HFF-Myc (cell line): ENCODE measurements at places on chromosomes 4 and X.

- DNase-seq = no peak
Observed at GRCh38 chr4:112979881-112980421, 69.5 kb upstream of the ANK2 start.

GRCh38 chrX:12910423-12911121 lies 4.2 kb downstream of the TLR8 start:
- no peak for DNase-seq

DNA sequence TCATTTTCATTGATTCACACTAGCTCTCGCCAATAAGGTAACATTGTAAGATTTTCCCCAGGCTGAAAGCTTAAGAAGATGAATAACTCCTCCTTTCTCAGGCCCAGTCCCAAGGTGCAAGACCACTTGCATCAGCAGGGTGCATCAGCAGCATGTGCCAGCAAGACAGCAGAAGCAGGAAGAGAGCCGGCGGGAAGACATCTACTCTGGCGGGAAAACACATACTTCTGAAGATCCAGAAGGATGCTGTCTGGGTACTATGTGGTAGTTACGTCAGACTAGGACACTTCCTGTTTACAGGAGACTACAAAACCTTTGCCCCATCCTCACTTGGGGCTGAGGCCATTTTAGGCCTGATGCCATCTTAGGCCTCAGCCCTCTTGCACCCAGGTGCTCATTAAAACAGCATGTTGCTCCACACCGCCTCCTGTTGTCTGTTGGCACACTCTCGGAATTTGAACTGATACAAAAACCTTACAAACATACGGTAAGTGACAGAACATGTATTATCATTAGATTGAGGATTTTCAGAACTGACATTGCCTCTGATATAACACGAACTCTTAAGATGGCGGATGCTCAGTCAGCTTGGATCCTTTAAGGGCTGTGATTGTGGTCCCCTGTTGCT lies 886.5 kb upstream of the EPHA5 start:
- no peak for DNase-seq

GRCh38 chrX:123291623-123292022 lies 107.5 kb downstream of the GRIA3 start:
- no peak for DNase-seq

- no peak for DNase-seq
Observed at GRCh38 chrX:1491851-1492349, 39.2 kb upstream of the ASMTL start.

- no peak for DNase-seq
Observed at GRCh38 chrX:150052226-150052625, 113.9 kb upstream of the EOLA2 start.

- no peak for DNase-seq
Observed at GRCh38 chr4:53101191-53101581, 239.1 kb downstream of the RASL11B start.

GRCh38 chrX:29617276-29617675 lies 598.1 kb upstream of the MAGEB2 start:
- no peak for DNase-seq

GRCh38 chr4:37968747-37969146 lies 8.5 kb downstream of the PTTG2 start:
- no peak for DNase-seq

- no peak for DNase-seq
Observed at GRCh38 chrX:45274576-45274975, 73.9 kb upstream of the DIPK2B start.

GRCh38 chr4:7557456-7557855 lies 122.7 kb upstream of the PSAPL1 start:
- peak; percentile 79 for DNase-seq

DNA sequence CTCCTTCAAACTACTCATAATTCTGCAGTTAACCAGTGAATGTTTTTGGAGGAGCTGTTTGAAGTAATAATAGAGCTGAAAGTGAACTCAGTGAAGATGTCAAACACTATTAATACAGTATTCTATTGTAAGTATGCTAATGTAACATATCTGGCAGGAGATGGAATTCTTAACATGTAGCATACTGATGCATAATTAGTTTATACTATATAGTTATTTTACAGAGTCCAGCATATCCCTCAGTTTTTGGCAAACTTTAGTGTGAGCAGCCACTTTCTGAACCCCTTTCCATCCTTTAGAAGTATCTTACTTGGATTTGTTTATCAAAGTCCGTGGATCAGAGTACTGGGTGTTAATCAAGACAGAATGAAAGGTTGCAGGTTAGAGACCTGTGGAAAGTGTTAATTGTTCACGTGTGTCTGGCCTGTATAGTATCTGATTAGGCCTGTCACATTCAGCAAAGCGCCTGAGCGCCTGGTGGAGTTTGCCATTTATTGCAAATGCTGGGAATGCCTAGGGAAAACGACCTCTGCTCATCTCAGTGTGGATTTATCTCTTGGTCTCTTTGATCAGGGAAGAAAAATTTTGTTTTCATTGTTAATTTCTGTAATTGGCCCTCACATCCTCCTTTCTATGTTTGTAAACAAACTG lies 251.7 kb upstream of the MAD2L1 start:
- no peak for DNase-seq

DNA sequence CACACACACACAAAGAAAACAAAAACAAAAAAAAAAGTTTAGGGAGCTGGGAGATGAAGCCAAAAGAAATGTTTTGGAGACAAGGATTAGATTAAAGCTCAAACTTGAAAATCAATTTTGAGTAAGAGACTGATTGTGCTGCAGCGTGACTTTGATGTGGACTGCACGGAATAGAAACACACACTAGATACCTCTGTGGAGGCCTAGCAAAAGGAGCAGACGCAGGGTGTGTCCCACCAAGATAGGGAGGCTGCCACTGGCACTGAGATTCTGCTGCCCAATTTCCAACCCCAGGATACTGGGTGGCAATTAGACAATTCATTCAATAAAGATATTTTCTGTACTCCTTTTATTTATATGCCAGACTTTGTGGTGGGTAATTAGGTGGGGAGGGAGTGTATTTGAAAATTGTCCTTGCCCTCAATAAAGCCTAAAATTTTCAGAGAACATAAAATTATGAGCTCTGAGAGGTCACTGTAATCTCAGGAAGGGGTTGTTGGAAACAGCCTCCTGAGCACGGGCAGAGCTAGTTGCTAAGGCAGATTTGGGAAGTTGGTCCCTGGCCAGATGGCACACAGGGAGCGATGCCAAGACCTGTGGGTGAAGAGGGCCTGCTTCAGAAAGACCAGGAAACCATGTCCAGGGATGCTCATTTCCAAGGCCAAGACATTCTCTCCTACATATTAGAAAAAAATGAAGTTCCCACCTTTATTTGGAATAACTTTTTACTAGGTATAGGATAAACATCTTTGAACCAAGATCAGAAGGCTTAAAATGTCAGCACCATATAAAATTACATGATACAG lies 1.9 kb upstream of the PPP3CA start:
- no peak for DNase-seq

- no peak for DNase-seq
Observed at GRCh38 chr4:180434131-180434895, 1808.9 kb upstream of the TENM3 start.

DNA sequence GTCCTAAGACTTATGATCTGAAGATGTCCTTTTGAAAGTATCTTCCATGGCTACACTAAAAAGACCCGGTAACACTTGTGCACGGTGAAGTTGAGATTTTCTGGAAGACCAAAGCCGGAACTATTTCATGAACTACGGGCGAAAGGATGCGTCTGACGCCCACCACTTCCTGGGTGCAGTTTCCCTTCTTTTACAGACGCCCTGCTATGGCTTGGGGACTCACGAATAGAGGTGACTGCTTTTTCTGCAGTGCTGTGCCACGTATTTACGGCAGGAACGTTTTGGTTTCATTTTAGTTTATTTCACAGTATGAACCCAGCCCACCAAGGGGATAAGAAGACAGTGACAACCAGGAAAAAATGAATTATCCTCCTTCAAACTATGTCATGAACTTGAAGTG lies 180.4 kb downstream of the AFAP1 start:
- no peak for DNase-seq

GRCh38 chr4:98518559-98519267 lies 139.7 kb downstream of the TSPAN5 start:
- no peak for DNase-seq
